ENCODE measurements at places on chromosomes 7 and 10.

GRCh38 chr7:151437866-151438516 lies 1.9 kb downstream of the CRYGN start:
- DNase-seq = no peak

- DNase-seq = no peak
Measured at GRCh38 chr10:88661018-88661417, 3.2 kb upstream of the LIPF start.

DNA sequence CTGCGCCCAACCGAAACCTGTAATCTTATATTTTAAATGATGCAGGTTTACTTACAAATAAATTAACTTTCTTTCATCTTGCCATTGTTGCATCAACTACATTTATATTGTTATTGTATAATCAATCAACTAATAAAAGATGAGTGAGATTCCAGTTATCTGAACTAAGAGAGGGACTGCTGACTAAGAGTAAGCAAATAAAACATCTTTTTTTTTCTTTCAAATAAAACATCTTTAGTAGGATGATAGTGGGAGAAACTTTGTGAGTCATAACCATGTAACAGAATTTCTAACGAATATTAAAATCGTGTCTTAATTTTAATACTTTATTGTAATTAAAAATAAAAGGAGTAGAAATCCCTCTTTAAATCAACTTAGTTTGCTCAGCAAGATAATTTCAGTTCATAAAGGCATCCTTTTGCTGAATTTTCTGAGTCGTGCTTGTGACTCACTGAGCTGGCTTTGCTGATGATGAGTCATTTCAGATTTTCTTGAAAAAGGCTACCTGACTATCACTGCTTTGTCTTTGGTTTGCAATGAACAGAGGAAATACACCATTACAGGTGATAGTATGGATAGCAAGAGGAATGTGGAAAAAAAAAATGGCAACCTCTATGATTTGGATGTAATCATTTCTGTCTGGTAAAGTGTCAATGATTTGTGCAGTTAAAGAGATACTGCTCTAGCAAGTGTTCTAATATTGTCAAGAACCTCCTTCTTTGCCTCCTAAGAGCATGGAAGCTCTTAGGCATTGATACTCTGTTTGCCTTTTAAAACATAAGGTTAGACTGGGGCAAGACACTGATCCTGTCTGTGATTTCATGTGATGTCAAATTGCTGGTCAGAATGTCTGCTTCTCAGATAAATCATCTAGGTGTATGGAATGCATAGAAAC lies 119.5 kb downstream of the GPR158 start:
- DNase-seq = no peak

GRCh38 chr7:25926451-25926850 lies 225.5 kb upstream of the NFE2L3 start:
- DNase-seq = no peak

- no peak for DNase-seq
Measured at GRCh38 chr10:35456784-35457183, 120.5 kb downstream of the CCNY start.

GRCh38 chr7:25541094-25541821 lies 313.0 kb upstream of the NPVF start:
- no peak for DNase-seq

GRCh38 chr7:100102950-100103840 lies 1.8 kb downstream of the AP4M1 start:
- no peak for DNase-seq

GRCh38 chr7:116782177-116782711 lies 80.1 kb upstream of the CAPZA2 start:
- DNase-seq = no peak

Data from activated CD8-positive, alpha-beta memory T cell treated with anti-CD3 and anti-CD28 coated beads, Interleukin-2, amount 50 U/mL, for 4 hours (primary cell).